ENCODE measurements at places on chromosomes 5 and 9.

DNA sequence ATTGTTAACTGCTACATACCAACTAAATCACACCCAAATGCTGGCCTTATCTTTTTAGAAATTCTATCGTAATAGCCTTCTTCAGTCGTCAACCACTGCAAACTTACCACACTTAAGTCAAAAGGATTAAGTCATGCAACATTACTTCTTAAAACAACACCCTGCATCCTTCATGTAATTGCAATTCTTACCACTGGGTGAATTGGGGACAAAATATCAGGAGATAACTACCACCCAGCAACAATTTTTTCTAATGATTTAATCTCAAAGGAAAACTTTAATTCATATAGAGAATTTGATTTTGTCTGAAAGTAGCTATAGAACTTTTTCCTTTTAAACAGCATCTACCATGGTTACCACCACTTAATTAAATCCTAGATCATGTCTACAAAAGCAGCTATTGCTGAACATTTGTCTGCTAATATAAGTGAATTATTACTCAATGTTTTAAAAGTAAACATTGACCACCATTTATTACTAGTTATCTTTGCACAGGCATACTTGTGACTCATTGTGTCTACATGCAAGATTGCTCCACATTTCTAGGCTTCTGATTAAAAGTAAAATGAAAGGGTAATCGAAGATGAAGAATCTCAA is 10.5 kb downstream of the MLLT3 start:
- DNase-seq: no peak

DNA sequence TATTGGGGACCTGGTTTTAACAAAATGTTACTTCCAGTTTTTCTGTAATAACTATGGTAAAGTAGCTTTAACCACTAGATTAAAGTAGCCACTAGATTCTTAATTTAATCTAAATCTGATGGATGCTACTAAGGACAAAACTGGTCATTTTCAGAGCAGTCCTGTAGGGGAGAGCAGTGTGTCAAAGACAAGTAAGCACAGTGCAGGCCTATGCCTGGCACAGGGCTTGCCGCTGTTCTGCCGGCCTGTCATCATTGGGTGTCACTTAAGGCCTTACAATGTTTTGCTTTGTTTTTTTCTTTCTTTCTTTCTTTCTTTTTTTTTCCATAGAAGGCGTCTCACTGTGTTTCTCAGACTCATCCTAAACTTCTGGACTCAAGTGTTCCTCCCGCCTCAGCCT is 53.0 kb upstream of the NXNL2 start:
- DNase-seq: no peak

DNA sequence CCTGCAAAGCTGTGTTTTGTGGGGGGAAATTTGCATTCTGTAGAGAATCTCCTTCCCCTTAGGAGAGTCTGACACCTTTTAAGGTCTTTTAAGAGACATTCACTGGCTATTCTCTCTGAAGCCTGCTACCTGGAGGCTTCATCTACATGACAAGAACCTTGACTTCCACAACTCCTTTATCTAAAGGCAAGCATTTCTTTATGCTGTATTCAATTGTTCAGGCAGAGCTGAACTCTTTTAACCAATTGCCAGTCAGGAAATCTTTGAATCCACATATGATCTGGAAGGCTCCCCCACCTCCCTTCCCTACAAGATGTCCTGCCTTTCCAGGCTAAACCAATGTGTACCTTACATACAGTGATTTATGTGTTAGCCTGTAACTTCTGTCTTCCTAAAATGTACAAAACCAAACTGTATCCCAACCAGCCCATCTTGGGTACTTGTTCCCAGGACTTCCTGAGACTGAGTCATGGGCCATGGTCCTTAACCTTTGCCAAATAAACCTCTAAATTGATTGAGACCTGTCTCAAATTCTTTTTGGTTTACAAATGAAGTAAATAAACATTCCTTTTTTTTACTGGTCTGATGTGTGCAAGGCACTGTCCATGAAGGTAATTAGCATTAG is 9.9 kb downstream of the C9orf85 start:
- DNase-seq: no peak

- DNase-seq: no peak
Observed at GRCh38 chr5:176881816-176882566, 17.2 kb downstream of the HK3 start.

DNA sequence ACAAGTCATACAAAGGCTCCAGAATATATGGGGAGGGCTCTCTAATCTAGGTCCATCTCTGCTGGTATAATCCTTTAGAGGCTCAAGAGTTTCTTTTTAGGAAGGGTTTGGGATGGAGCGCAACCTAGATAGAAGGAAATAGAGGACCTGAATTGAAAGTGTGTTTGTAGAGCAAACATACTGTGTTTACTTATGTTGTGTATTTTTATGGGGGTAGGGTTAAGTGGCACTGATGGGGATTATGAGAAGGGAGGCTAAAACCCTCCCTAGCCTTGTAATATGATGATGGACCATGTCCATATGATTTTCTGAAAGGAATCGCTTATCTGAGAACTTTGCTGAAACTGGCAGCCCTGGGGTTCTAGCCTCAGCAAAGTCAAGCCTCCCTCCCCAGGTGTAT is 4.4 kb upstream of the ELL2 start:
- DNase-seq: no peak

GRCh38 chr5:97844797-97845196 is 661.8 kb upstream of the RIOK2 start:
- no peak for DNase-seq

GRCh38 chr5:119396030-119396664 is 40.3 kb downstream of the TNFAIP8 start:
- DNase-seq: no peak

DNA sequence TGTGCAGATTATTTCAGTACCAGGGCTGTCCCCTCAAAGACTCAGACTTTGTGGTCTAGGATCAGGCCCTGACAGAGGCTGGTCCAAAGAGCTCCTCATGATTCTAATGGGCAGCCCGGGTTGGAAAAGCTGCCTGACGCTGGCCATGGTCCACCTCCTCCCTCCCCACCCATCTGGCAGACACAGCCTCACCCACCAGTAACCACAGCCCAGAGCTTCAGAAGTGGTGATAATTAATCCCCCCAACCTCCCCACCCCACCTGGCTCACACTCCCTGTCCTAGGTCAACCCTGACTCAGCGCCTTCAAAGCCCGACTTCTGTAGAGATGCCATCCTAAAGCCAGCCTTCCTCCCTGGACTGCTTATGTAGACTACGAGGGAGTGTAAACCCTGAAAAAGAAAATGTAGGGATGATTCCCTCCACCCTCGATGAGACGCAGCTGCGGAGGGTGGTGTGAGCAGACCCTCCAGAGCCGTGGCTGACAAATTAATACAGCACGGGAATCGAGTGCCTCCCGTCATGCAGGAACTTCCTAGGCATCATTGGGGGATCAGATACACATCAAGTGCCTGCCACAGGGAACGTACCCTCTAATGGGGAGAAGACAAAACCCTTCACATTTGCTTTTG is 7.0 kb downstream of the UBE2QL1 start:
- no peak for DNase-seq

GRCh38 chr9:843427-843785 is 1.9 kb downstream of the DMRT1 start:
- DNase-seq: no peak

DNA sequence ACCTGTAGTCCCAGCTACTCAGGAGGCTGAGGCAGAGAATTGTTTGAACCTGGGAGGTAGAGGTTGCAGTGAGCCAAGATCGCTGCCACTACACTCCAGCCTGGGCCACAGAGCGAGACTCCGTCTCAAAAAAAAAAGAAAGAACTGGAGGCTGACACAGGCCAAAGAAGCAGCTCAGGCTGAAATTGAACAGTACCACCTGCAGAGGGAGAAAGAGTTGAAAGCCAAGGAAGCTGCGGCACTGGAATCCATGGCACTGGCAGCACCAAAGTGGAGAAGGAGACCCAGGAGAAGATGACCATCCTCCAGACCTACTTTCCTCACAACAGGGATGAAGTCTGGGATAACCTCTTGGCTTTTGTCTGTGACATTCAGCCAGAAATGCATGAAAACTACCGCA is 11.3 kb upstream of the TMEM141 start:
- DNase-seq: no peak

GRCh38 chr9:969310-970150 is 6.9 kb upstream of the DMRT3 start:
- no peak for DNase-seq

DNA sequence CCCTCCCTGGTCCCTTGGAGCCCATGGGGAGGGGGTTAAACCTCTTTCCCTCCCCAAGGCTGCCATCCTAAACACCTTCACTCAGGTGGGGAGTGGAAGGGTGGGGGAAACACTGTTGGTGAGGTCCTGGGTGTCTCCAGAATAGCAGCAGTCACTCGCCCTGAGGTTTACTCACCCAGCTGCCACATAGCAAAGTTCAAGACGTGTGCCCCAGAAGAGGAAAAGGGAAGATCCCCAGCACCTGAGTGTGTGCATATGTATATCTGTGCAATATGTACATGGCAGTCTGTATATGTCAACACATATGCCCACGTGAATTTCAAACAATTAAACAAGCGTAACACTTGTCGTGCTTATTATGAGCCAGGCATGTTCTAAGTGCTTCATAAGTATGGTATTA is 31.3 kb upstream of the SMU1 start:
- DNase-seq: no peak

GRCh38 chr9:134365791-134366222 is 39.6 kb downstream of the RXRA start:
- DNase-seq: no peak

GRCh38 chr5:115541611-115542010 is 3.0 kb downstream of the FEM1C start:
- no peak for DNase-seq

DNA sequence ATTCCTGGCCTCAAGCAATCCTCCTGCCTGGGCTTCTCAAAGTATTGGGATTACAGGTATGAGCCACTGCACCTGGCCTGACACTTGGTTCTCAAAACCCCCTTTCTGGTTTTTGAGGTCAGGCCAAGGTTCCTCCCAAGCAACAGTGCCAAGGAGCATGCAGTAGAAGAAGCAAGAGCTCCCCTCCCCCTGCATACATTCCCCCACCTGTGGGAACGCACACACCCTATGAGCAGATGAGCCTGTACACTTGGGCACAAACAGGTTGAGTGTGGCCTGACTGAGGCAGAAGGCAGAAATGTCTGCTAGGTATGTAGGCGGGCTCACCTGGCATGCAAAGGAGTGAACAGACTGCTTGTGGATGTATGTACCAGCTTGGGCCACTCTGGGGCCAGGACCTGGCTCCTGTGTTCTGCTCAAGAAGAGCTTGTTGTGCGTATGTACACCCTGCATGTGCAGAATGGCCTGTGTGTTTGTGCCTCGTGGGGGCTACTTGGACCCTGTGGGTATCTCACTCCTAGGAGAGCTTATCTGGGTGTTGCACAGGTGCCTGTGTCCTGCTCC is 1.7 kb downstream of the GPRIN1 start:
- no peak for DNase-seq

DNA sequence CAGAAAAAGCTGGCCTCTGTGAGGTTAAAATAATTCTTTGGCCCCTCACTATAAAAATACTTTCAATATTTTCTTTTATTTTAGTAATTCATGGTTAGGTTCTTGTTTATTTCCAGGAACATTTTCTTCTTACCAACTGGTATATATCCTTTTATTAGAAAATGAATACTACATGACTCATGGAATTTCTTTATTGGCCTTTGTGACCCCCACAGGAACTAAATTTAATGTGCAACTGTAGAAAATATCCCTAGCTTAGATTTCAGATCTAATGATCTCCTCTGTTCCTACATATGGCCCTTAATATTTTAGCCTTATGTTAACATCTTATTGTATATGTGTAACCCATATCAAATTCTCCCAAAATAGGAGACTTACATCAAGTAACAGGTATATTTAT is 429.9 kb downstream of the NR2F1-AS1 start:
- DNase-seq: no peak

- DNase-seq: no peak
Observed at GRCh38 chr5:110544603-110545002, 181.9 kb downstream of the TMEM232 start.

- DNase-seq: no peak
Observed at GRCh38 chr9:88820055-88820454, 171.2 kb upstream of the S1PR3 start.

DNA sequence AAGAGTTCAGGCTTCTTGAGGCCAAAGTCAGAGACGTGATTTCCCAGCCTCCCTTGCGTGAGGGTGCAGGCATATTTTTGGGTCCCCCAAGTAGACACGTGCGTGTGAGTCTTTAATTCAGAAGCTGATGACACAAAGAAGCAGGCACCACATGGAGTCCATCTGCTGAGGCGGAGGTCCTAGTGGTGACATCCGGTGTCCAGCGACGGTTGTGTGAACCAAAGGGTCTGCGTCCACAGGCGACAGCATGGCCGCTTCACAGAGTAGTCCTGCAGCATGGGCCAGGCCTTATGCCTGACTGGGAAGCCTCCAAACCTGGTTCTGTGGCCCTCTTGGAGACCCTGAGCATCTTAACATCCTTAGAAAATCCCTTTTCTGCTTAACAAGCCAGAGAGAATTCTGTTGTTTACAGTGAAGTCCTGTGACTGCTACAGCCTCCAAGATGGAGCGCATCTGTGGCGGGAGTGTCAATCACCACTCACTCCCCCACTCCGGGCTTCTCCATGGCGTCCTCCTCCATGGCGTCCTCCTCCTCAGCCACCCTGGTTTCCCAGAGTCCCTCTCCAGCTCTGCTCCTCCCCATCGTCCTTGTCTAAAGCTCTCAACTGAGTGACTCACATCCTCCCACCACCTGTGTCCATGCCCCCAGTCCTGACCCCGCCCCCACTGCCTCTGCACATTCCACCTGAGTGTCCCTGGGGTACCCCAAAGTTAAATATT is 133.8 kb downstream of the PAX5 start:
- no peak for DNase-seq

DNA sequence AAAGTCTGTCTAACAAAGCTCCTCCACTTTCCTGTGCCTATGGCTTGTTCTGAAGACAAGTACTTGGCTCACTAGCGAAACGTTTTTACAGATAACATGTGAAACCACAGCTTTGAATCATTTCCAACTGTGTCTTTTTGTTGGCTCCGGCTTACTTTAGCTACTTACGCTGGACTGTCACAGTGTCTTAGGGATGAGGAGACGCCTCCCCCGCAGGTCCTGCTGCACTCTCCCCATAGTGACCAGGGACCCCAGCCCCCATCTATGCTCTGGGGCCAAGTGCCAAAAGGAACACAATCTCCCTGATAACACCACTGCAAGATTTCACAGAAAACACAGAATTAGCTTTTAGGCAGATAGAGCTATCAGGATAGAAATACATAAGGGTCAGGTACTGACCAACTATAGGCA is 219.1 kb downstream of the ADAMTS6 start:
- no peak for DNase-seq

- DNase-seq: peak; percentile 61
Observed at GRCh38 chr5:156913719-156914370, 49.2 kb downstream of the TIMD4 start.
